ENCODE measurements at places on chromosomes 12 and 14. TPM values are rescaled to one million over a fixed set of nuclear protein-coding genes. Genes with fewer than 3 reads are reported as not detected.

The OR10A7 gene
- not detected for polyA plus RNA-seq

The CYP27B1 gene
- not detected for polyA plus RNA-seq

The GPRC5A gene
- not detected for polyA plus RNA-seq

GRCh38 chr12:4587108-4587507 is 25.1 kb downstream of the DYRK4 start:
- DNase-seq = no peak

DNA sequence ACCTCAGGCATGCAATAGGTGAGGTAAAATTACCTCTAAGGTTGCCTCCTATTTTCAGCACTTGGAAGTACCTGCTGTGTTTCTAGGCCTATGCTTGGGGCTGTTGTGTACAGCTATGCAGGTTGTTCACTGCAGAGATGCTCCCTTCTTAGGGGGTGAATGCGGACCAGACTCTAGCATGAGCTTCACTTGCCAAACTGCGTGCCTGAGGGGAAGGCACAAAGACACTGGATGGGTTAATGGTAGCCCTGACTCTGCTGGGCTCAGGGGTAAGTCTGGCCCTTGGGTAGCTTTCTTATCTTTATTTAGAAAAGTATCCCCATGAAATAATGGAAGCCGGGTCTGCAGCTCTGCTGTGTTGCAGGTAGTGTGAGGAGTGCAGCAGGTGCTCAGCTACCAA is 35.7 kb downstream of the B4GALNT3 start:
- DNase-seq = no peak

DNA sequence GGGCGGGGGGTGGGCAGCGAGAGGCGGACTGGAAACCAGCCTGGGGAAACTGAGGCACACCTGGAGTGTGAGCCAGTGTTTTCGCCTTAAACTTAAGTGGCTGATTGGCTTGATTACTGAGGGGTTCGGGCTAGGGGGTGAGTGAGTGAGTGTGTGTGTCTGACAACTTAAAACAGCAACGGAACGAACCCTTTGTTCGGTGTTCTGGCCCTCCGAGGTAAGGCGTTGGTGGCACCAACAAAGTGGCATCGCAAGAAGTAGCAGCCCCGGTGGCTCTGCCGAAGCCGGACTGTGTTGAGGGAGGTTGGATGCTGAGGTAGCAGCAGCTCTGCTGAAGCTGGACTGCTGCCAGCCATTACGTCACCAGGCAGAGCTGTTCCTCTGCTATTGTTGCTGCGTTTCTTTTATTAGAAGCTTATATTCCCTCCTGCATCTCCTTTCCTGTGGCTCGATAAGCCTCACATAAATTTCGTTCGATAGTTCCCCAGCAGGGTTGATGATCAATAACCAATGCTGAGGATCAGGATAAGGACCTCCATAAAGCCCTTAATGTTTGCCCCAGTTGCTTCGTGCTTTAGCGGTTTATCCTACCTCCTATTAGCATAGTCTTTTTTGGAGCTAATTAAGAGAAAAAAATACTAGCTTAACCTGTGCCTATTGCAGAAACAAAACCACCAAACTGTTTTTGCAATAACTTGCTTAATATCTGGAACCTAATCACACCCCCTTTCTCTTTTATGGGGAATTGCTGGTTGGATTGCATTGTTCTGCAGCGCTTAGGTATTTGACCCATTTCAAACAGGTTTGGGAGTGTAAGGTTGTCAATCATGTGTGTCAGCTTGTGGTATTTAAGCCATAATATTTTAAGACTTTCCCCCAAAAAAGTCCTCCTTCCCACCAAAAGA is 1.3 kb downstream of the GPR137C start:
- peak; percentile 83 for DNase-seq
